Gastrocnemius medialis (tissue), 4 donors: ENCODE measurements at places on chromosomes 4 and X. TPM values are rescaled to one million over a fixed set of nuclear protein-coding genes. Genes with fewer than 3 reads are reported as not detected.

DNA sequence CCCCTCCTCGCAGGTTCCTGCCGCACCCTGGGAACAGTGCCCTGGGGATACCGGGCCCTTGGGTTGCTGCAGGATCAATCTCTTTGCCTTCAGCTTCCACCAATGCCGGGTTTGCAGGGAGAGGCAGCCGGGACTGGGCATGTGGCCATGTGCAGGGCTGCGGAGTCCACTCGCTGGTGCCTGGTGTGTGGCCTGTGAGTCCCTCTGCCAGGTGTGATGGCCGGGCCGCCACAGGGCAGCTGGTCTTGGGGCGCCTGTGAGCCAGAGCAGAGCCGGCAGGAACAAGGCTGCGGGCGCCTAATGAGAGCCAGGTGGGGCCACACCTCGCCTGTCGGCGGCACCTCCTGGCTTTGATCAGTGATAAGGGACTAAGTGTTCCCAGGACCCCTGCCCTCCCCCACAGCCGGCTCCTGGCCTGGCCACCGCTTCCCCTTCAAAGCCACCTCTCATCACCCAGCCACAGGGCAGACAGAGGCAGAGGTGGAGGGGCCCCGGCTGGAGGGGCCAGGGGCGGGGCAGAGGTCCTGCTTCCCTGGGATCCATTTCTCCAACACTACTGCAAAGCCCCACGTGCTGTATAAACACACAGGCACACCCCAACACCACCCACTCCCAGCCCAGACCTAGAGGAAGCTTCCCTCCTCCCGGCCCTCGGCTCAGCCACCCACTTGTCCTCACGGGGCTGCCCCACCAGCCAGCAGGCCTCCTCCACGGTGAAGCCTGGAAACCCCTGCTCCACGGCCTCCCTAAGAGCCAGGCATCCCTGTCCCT is 132.7 kb downstream of the CPZ start:
- H3K27me3 ChIP-seq = peaks cover 24% of the 10 kb centered on the region
- no peaks in the 10 kb centered on the region for H3K4me1 ChIP-seq
- no peak overlapping the region for H3K4me3 ChIP-seq
- no peak overlapping the region for H3K27ac ChIP-seq
- DNase-seq = peak; percentile 5
- H3K36me3 ChIP-seq = no peaks in the 10 kb centered on the region

GRCh38 chrX:110920991-110921390 is 125.4 kb upstream of the CHRDL1 start:
- no peaks in the 10 kb centered on the region for H3K36me3 ChIP-seq
- no peak overlapping the region for H3K27ac ChIP-seq
- DNase-seq = no peak
- H3K4me3 ChIP-seq = no peak overlapping the region
- no peaks in the 10 kb centered on the region for H3K27me3 ChIP-seq

GRCh38 chr4:80967346-80967745 is 63.2 kb upstream of the BMP3 start:
- no peaks in the 10 kb centered on the region for H3K36me3 ChIP-seq
- DNase-seq = no peak
- H3K27ac ChIP-seq = no peak overlapping the region
- H3K4me1 ChIP-seq = no peaks in the 10 kb centered on the region
- no peak overlapping the region for H3K4me3 ChIP-seq
- no peaks in the 10 kb centered on the region for H3K27me3 ChIP-seq

DNA sequence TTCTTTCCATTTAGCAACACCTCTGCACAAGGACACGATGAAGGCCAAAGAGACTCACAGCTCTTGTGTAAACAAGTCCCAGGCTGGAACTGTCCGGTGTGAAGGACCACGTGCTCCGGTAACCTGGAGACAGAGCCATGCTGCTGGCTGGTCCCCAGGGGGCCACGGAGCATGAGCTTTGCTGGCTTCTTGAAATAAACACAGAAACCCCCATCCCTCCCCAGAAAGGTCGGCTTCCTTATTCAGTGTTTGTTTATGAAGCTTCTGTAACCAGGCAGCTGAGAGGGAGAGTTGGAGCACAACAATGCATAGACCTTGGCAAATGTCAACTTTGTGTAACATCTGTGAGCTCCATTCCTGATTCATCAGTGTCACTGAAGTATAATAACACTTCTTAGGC is 109.4 kb downstream of the GPR143 start:
- H3K36me3 ChIP-seq = no peaks in the 10 kb centered on the region
- H3K27me3 ChIP-seq = no peaks in the 10 kb centered on the region
- no peak overlapping the region for H3K27ac ChIP-seq
- DNase-seq = peak; percentile 41
- peaks cover 3% of the 10 kb centered on the region for H3K4me1 ChIP-seq

GRCh38 chr4:106305435-106306055 is 10.5 kb downstream of the TBCK start:
- H3K27me3 ChIP-seq = no peaks in the 10 kb centered on the region
- H3K27ac ChIP-seq = no peak overlapping the region
- H3K4me3 ChIP-seq = no peak overlapping the region
- H3K4me1 ChIP-seq = peaks cover under 1% of the 10 kb centered on the region
- no peaks in the 10 kb centered on the region for H3K36me3 ChIP-seq

GRCh38 chr4:138178566-138178965 is 63.6 kb downstream of the SLC7A11 start:
- H3K36me3 ChIP-seq = no peaks in the 10 kb centered on the region
- no peak for DNase-seq
- H3K27me3 ChIP-seq = no peaks in the 10 kb centered on the region
- H3K4me1 ChIP-seq = peaks cover 32% of the 10 kb centered on the region
- no peak overlapping the region for H3K27ac ChIP-seq
- no peak overlapping the region for H3K4me3 ChIP-seq

DNA sequence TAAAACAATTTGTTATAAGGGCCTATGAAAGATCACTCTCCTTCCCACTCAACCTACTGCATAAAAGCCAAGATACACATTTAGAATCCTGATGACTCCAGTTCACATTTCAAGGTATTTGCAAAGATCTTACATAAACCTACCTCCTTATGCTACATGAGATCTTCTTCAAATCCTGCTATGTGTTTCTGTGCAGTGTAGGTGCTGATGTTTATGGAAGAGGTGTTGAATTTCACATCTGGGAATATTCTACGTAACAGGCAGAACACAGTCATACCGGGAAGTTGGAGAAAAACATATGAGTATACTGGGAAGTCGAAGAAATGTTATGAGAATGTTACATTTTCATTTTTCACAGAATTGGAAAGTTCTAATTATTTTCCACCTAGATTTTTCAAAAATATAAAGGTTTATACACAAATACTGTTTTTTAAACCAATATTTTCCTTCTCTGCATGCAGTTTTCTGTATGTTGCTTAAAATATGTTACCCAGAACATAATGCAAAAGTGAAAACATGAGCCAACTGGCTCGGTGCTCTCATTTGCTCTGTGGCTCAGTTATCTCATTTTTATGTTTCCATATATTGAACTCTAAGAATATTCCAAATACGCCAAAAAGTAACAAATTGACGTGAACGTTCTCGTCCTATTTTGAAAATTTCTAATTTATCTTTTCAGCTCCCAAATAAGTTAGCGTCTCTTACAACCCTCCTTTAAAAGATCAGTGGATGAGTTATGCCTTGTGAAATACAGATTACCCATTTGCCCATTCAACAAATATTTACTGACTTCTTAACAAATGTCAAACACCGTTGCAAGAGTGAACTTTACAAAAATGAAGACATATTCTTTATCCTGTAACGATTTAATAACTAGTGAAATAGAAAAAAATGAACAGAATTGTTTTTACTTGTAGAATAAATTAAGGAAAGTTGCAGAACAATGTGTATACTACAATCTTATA is 899.3 kb downstream of the STIM2 start:
- H3K4me3 ChIP-seq = no peak overlapping the region
- H3K4me1 ChIP-seq = no peaks in the 10 kb centered on the region
- H3K27me3 ChIP-seq = no peaks in the 10 kb centered on the region
- DNase-seq = no peak

DNA sequence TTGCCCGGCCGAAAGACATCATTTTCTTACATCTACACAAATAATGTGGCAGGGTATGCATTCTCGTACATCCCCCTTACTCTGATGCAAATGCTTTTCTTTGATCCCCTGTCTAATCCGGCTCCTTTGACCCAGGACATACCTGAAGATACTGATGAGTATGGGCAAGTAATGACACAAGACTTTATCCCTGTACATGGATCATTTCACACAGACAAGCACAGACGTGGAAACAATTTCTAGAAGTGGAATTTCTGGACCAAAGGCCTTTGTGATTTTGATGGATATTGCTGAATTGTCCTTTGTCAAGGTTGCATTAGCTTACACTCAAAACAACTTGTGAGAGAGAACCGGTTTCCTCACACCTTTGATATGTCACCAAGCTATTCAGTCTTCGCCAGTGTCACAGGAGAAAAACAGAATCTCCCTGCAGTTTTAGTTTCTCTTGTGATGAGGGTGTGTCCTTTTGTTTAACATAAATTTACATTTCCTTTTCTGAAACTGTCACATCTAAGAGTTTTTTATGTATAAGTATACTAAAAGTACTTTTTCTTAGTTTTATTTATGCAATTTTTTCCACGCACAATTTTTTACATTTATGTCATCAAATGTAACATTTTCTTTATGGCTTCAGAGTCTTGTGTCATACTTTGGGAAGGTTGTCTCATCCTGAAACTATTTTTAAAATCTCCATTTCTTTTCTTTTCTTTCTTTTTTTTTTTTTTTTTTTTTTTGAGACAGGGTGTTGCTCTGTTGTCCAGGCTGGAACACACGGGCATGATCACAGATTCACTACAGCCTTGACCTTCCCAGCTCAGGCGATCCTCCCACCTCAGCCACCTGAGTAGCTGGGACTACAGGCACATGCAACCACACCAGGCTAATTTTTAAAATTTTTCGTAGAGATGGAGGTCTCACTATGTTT is 25.2 kb downstream of the RWDD4 start:
- H3K27me3 ChIP-seq = no peaks in the 10 kb centered on the region
- DNase-seq = no peak
- H3K4me1 ChIP-seq = no peaks in the 10 kb centered on the region
- no peak overlapping the region for H3K4me3 ChIP-seq
- no peak overlapping the region for H3K27ac ChIP-seq

DNA sequence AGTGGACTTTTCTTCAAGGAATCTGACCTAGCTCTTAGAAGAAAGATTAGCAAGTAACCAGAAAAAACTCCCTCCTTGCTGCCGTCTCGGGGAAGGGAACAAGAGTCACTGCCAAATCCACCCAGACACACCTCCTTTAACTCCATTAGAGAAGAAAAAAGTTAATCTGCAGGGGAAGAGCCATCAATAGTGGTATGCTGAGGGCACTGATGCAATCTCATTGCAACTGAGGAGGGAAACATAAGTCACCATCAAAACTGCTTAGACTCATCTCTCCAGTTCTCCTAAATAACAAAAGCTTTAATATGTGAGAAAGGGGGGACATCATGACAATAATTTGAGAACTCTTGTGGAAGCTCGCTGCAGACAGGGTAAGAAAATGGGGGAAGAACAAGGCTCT is 49.3 kb upstream of the MAGED4B start:
- H3K27ac ChIP-seq = no peak overlapping the region
- H3K27me3 ChIP-seq = no peaks in the 10 kb centered on the region
- no peak overlapping the region for H3K4me3 ChIP-seq
- no peak for DNase-seq
- no peaks in the 10 kb centered on the region for H3K4me1 ChIP-seq
- H3K36me3 ChIP-seq = no peaks in the 10 kb centered on the region

GRCh38 chr4:56371426-56372220 is 15.7 kb downstream of the AASDH start:
- peaks cover 4% of the 10 kb centered on the region for H3K36me3 ChIP-seq
- no peak overlapping the region for H3K4me3 ChIP-seq
- no peak for DNase-seq
- no peaks in the 10 kb centered on the region for H3K27me3 ChIP-seq
- no peak overlapping the region for H3K27ac ChIP-seq

GRCh38 chr4:184932343-184932742 is 85.9 kb upstream of the HELT start:
- no peak overlapping the region for H3K4me3 ChIP-seq
- no peaks in the 10 kb centered on the region for H3K27me3 ChIP-seq
- no peak for DNase-seq
- peaks cover 5% of the 10 kb centered on the region for H3K4me1 ChIP-seq
- no peaks in the 10 kb centered on the region for H3K36me3 ChIP-seq

- no peak overlapping the region for H3K27ac ChIP-seq
- no peak overlapping the region for H3K4me3 ChIP-seq
- peaks cover 12% of the 10 kb centered on the region for H3K4me1 ChIP-seq
- H3K36me3 ChIP-seq = no peaks in the 10 kb centered on the region
These were observed 2.4 kb upstream of the PRICKLE3 start for GRCh38 chrX:49188468-49189076.

DNA sequence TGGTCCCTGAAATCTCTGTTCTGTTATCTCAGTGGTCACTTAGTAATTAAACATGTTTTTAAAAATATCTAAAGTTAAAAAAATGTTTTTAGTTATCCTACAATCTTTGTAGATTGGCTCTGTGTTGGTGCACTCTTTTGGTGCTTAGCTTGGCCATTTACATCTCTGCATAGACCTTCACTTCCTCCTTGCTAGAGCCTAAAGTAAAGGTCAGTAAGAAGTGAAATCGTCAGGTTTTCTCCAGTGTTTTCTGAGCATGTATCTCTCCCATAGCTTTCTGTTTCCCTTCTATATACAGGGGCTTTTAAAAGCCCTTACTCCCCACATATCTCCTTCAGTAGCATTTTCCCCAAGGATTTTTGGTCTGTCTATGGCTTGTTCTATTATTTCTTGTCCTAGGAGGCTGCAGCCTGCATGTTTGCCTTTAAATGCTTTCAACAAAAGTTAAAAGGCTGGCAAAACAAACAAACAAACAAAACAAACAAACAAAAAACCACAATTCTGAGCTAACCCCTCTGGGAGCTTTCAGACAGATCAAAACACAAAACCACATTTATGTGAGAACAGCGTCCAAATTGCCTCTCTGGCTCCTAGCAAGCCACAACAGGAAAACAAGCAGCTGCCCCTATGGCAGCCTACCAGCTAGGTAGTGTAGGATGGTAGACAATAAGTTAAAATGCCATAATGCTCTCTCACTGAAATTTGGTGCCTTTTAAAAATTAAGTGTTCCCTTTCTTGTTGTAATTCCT is 27.3 kb upstream of the GPRASP2 start:
- no peak overlapping the region for H3K27ac ChIP-seq
- no peaks in the 10 kb centered on the region for H3K36me3 ChIP-seq
- no peak for DNase-seq
- H3K4me3 ChIP-seq = no peak overlapping the region
- no peaks in the 10 kb centered on the region for H3K4me1 ChIP-seq

- no peaks in the 10 kb centered on the region for H3K27me3 ChIP-seq
- DNase-seq = no peak
- H3K4me3 ChIP-seq = no peak overlapping the region
- no peaks in the 10 kb centered on the region for H3K36me3 ChIP-seq
These were observed 289.8 kb upstream of the SFRP2 start for GRCh38 chr4:154078504-154079350.

NPY1R gene
- total RNA-seq = 1.3 TPM

MAGEC2 gene
- total RNA-seq = not detected

ZNF518B gene
- 13.3 TPM for total RNA-seq

SPANXN5 gene
- total RNA-seq = not detected

CDKL5 gene
- 3.0 TPM for total RNA-seq

UBE2K gene
- 35.0 TPM for total RNA-seq

PPBP gene
- not detected for total RNA-seq

CRMP1 gene
- not detected for total RNA-seq

IL13RA1 gene
- 23.2 TPM for total RNA-seq

DDIT4L gene
- 49.7 TPM for total RNA-seq

TBX22 gene
- total RNA-seq = not detected
